AG04449 (cell line): ENCODE measurements at places on chromosomes 11 and 22.

DNA sequence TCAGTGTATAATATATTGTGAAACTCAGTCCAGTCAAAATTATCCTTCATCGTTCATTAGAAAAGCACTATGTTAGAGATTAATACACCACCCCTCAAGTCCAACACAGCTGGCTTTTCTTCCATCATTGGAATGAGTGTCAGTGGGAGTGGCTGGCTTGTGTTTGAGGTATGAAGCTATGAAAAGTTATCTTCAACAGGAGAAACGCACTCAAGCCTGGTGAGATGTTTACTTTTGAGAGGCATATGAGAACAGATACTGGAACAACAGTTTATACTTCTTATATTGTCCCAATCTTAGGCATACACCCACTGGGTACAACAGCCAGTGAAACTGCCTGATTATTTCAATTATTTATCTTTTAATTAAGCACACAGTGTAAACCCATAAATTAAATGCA is 34.3 kb downstream of the PLEKHB1 start:
- DNase-seq: no peak

DNA sequence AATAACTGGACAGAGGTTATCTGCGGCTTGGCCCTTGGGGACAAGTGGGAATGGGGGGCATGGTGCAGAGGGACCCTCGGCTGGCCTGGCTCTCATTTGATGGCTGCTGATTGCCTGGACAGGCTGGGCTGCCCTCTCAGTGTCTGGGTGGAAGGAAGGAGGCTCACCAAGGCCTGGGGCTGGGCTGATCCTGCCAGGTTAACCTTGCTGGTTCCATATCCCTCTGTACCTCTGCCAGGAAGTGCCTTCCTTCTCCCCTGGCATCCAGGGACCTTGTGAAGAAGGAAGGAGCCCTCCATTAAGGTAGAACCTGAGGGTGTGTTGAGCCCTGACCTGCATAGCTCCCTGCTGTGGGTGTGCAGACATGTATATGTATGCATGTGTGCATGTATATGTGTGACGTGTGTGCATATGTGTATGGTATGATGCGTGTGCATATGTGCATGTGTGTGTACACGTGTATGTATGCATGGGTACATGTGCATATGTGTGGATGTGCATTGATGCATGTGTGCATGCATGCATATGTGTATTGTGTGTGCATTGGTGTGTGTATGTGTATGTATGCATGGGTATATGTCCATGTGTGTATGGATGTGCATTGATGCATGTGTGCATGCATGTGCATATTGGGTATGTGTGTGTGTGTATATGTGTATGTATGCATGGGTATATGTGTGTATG is 433.9 kb downstream of the TBC1D22A start:
- no peak for DNase-seq

- no peak for DNase-seq
Observed at GRCh38 chr11:125176866-125177265, 12.3 kb downstream of the PKNOX2 start.

GRCh38 chr11:11078344-11079086 is 220.7 kb upstream of the ZBED5 start:
- no peak for DNase-seq

DNA sequence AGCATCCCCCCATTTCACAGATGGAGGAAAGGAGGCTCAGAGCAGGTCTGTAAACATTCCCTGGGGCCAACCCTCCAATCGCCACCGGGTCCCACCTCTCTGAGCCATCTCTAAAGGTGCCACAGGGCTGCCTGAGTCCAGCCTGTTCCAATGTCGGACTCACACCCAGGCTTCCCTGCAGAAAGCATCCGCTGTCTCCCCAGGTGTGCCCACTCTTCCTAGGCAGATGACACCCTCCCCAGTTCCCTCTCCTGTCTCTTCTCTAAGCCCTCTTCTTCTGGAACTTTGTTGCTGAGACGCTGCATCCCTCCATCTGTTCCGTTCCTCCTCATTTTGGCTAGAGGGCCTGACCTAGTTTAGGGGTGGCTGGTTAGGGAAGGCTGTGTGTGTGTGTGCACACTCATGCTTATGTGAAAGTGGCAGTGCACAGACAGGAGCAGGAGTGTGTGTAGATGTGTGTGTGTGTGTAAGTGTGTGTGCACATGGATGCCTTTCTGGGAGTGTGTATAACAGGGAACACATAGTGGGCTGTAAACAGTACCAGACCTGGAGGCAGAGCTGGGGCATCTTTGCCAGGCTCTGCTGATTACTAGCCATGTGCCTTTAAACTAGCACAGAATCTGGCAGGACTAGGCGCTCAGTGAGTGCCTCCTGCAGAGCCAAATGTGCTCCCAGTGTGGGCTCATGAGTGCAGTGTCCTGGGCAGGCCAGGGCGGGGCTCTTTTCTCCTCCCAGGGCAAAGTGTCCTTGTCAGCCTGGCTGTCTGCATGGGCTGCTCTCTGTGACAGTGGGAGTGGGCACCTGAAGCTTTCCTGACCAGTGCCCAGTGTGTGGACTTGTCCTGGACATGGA is 77.3 kb upstream of the NECTIN1 start:
- DNase-seq: no peak
